ENCODE measurements at places on chromosomes 6 and 20.

DNA sequence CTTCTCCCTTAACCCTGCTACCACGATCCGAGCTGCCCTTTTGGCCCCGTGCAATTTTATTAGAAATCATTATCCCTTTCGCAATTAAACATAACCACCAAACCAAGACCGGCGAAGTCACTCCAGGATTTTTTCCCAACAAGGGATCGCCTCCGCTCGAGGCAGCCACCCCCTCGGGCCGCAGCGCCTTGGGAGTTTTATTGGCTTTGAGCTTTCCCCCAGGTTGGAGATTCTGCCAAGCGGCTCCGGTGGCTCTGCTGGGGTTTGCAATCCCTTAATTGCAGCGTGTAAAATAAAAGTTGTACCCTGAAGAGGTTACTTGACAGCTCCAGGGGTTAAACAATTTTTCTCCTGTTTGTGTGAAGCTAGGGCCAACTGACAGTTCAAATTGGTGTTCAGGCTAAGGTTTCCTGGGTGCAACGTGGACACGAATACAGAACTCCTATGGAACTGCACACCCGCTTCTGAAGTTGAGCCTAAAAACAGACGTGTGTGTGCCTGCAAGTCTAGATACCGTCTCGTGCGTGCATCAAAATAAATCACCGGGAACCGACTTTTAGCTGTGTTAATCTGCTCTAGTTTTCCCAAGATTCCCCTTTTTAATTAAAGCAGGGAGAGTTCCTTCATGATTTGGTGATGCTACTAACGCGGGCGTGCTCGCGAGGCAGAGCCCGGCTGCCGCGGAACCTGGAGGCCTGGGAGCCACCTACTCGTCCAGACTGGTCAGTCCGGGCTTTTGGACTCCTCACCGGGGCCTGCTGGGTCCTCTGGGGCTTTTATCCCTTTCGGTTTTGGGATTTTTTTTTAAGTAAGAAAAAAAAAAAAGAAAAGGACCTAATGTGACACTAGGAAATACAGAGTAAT, 975 bp upstream of the TFAP2A start:
- no peak for ATAC-seq

DNA sequence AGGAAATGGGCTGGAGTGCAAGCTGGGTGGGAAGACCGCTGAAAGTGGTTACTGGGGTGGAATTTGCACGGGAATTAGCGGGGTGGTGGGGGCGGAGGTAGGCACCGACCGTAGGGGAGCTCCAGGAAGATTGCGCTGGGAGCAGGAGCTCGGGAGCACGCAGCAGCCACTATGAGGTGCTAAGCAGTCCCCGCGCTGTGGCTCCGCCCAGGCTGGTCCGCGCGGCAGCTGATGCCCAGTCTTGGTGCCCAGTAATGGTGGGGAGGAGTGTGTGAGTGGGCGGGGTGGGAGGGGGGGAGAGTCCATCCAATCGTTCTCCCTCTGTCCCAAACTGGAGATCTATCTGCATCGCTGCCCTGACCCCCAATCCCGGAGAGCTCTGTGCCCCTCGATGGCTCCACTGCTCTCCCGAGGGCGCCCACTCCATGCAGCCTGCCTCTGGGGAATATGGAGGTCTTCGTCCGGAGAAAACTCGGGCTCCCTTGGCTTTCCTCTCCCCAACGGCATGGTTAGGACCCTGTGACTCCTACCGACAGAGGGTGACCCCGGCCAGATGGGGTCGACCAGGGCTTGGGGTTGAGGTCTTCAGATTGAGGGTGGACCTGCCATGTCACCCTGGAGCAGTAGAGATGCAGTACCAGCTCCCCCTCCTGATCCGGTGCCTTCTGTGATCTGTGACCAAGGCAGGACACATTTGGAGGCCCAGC, 5.3 kb downstream of the TP53TG5 start:
- ATAC-seq = peak; percentile 44

DNA sequence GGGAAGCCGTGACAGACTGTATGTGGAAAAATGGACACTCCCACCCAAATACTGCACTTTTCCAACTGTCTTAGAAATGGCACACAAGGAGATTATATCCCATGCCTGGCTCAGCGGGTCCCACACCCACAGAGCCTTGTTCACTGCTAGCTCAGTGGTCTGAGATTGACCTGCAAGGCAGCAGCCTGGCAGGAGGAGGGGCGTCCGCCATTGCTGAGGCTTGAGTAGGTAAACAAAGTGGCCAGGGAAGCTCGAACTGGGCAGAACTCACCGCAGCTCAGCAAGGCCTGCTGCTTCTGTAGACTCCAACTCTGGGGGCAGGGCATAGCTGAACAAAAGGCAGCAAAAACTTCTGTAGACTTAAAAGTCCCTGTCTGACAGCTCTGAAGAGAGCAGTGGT, 11.4 kb upstream of the RNF146 start:
- ATAC-seq = no peak

DNA sequence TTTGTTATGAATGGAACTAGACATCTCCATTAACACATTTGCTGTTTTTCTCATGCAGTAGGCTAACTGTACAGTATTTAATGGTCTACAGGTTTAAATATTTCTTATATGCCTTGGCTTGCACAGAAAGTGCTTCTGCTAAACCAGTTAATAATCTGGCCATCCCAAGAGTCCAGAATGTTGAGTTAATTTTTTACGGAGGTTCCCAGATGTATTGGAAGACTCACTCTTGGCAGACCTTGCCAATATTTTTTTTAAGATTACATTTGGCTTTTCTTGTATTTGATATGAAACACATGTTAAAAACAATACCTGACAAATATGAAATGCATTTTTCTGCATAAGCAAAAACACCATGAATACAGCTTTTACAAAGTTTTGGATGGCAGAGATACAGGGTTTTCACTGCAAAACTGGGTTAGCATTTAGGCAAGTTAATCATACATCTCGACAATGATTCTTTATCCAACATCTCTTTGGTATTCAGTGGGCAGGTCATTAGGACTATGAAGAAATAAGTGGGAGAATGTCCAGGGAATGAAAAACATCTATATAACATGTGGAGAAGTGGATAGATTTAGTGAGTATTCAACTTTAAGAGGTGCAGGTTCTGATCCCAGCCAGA, 94.0 kb downstream of the SGK1 start:
- ATAC-seq = no peak

DNA sequence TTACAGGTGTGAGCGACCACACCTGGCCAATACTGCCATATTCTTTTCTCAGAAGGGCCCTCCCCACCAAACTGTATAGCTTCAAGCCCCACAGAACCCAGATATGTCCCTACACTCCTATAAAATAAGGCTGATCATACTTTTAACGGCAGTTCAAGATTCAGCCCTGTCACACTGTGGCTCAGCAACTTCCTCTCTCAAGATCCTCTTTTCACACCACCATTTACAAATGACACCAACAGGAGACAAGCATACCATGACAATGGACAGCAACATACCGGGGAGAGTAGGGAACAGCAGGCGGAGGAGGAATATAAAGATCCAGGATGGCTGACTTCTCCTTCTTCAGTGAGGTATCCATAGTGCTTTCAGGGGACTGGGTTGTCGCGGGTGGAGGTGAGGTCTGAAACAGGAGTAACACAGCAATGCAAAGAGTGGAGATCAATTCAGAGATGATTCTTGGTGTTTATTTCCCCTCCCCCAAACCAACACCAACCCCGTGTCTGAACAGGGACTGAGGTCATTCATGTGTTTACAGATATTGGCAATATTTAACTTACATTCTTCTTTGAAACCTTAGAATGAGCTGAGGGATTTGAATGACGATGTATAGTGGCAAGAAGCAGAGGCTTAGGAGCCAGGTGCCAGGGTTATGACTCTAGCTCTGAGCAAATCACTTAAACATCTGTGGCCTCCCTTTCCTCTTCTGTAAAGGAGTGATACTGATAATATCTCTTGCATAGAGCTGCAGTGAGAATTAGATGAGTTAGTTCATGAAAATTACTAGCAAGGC, 57.6 kb upstream of the IPCEF1 start:
- ATAC-seq = no peak

GRCh38 chr6:143098054-143098671, 37.5 kb downstream of the AIG1 start:
- ATAC-seq = no peak

GRCh38 chr20:51756653-51757052, 11.5 kb downstream of the ATP9A start:
- no peak for ATAC-seq

- ATAC-seq = peak; percentile 35
These were observed 1.0 kb downstream of the NAPB start for GRCh38 chr20:23419995-23420901.

DNA sequence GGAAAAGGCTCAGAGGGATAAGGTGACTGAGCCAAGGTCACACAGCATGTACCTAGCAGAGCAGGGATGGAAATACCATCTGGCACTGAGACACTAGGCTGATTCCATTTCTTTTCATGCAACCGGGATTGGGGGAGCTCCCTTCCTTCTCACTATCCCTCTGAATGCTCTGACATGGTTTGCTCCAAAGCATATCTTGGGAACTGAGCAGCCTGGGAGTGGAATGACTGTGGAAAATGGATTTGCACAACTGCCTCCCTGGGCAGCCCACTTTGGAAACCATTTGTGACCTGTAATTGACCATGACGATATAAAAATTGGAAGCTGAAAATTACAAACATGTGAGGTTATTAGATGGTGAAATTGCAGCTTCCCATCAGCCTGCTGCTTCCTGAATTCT, 309.0 kb upstream of the CHD6 start:
- no peak for ATAC-seq

DNA sequence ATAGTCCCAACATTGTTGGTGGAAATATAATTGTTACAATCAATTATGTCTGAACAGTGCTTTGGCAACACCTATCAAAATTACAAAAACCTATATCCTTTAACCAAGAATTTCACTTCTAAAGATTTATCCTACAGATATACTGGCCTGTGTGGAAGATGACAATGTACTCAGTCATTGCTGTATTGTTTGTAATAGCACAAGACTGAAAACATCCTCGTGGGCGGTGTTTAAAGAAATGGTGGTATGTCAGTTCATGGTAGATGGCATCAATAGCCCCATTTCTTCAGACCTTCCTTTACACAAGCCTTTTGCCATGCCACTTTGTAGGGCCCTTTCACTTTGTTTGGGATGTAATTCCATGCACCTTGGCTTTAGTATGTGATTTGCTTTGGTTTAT, 9.8 kb upstream of the TPBG start:
- ATAC-seq = no peak

DNA sequence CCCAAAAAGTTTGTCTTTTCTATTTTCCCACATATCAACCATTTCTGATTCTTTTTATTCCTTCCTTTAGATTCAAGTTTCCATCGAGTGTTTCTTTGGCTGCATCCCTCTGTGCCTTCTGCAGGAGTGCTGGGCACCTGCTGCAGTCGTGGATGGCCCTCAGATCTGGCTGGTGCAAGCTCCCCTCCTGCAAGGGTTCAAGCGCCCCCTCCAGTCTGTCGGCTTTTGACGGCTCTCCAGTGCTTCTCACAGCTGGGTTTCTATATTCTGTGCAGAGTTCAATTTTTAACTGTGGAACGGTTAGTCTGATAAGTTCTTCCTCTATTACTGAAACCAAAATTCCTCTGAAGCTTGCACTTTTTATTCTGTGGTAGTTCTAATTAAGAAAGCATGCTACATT, 132.1 kb downstream of the HUS1B start:
- ATAC-seq = no peak

GRCh38 chr6:136920671-136921380, 1.3 kb upstream of the SLC35D3 start:
- no peak for ATAC-seq

DNA sequence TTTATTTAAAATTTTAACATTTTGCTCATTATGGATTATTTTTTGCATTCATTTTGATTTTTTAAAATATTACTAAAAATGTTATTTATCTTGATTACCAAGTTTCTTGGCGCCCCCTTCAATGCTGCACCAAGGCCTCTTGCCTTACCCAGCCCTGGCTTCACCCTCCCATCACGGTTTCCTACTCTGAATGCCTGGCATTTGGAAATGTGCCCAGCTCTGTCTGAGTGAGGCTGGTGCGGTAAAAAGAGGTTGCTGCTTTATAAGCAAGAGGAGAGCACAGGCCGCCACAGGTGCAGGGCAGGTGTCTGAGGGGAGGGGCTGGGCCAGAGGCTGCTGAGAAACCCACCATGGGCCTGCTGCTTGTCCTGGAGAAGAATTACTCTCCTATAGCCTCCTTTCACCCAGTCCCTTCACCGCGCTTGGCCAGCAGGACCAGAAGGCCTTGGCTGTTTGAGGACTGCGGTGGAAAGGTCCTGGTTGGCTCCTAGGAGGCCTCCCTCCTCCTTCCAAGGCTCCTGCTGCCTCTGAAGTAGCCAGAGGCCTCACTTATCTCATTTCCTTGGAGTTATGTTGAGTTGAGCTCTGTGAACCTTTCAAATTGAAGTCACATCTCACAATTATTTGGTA, 62.6 kb downstream of the BANF2 start:
- ATAC-seq = no peak

- no peak for ATAC-seq
These were observed 19.5 kb downstream of the CPXM1 start for GRCh38 chr20:2780948-2781347.

- ATAC-seq = no peak
These were observed 1.5 kb upstream of the CAPN11 start for GRCh38 chr6:44157152-44157521.

GRCh38 chr6:21748343-21749056, 154.9 kb downstream of the SOX4 start:
- ATAC-seq = no peak

- ATAC-seq = no peak
These were observed 2.5 kb upstream of the SH3BGRL2 start for GRCh38 chr6:79628466-79629288.

DNA sequence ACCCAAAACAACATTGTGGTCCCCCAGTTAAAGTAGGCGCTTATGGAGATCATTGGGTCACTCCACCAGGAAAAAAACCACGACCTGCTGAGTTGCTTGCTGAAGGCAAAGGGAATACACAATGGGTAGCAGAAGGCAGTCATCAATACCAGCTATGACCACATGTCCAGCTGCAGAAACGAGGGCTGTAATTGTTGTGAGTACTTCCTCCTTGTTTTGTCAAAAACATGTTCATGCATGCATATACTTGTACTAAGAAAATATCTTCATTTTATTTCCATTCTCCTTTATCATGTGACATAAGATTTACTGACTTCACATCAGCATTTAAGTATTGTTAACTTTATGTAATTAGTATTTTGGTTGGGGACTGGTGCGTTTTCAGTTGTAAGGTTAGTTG, 16.9 kb downstream of the SERINC1 start:
- ATAC-seq = no peak

DNA sequence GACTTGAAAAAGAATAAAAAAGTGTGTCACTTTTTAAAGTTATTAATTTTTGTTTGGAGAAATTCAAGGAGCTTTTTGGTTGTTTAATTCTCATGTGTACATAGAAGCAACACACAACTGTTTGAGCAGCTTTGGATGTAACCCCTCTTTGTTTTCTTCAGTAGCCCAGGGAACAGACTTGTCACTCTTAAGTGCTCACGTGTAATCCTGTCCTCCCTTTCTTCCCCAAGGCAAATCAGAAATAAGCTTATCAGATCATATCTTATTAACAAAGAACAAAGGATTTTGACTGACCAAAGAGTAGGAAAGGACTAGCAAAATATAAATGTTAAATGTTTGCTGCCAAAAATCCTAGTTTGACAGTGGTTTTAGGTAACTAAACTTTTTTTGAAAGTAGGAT, 7.3 kb upstream of the FLRT3 start:
- no peak for ATAC-seq
